ENCODE measurements at places on chromosomes 12 and 14. TPM values are rescaled to one million over a fixed set of nuclear protein-coding genes. Genes with fewer than 3 reads are reported as not detected.
A peak's percentile ranks its signal among the peaks of the same experiment; 100 is the strongest.

DNA sequence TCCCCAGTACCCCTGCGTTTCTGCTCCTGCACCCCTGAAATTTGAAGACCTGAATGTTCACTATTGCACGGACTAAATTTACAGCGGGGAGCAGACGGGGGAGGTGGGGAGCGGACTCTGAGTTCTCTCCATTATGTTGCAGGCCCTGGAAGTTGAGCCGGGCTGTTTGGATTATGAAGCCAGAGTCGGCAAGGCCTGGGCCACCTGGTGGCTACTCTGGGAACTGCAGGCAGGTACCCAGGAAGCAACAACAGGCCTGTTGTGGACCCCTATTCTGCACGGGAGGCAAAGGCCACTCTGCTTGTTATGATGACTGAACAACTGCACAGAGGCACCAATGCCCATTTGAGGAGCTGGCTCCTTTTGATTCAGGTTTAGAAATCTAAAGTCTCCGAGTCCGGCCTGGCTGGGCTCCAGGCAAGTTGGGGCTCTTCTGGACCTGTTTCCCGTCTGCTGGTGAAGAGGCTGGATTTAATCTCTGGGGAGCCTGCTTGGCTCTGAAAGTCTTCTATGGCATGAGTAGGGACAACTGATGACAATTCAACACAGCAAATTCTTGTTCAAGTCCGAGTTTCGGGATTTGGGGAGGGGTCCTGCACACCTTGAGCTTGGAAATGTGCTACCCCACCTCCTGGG is 34.1 kb upstream of the FAM181A start:
- DNase-seq = peak; percentile 85

- DNase-seq = peak; percentile 13
Measured at GRCh38 chr14:69493791-69494190, 9.3 kb downstream of the PLEKHD1 start.

DNA sequence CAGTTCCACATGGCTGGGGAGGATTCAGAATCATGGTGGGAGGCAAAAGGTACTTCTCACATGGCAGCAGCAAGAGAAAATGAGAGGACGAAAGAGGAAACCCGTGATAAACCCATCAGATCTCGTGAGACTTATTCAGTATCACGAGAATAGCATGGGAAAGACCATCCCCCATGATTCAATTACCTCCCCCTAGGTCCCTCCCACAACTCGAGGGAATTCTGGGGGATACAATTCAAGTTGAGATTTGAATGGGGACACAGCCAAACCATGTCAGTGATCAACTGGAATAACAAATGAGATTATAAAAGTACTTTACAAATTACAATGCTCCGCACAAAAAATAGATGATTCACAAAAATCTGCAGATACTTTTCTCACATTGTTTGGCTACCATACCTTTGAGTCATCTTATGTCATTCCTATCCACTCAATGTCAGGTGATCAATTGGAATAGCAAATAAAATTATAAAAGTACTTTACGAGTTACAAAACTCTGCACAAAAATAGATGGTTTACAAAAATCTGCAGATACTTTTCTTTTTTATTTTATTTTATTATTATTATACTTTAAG is 338.9 kb downstream of the C12orf50 start:
- no peak for DNase-seq

- no peak for DNase-seq
Measured at GRCh38 chr12:12976366-12976765, 23.7 kb downstream of the HEBP1 start.

DNA sequence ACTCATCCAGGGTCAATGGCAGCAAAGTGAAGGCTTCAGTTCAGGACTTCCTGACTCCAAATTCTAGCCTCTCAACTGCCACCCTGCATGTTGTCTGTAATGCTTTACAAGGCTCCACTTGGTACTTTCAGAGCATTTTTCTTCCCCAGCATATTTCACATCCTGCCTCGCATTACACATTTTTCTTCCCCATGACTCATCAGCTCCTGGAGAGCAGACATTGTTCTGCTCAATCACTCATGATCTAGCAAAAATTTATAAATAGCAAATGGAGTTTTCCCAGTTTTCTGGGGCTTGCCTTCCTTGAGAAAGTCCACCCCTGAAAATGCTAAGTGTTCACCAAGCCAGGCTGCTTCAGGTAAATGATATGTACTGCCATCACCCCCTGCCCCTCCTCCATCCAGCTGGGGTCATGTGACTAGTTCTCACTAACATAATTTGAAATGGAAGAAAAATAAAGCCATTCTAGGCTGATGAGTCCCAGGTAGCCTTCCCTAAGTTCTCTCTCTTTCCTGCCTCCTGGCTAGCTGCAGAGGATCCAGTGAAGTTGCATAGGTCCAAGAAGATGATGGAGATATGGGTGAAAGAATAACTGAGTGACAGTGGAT is 69.4 kb downstream of the ARMH4 start:
- DNase-seq = no peak

KRT3 gene
- total RNA-seq = not detected

DNA sequence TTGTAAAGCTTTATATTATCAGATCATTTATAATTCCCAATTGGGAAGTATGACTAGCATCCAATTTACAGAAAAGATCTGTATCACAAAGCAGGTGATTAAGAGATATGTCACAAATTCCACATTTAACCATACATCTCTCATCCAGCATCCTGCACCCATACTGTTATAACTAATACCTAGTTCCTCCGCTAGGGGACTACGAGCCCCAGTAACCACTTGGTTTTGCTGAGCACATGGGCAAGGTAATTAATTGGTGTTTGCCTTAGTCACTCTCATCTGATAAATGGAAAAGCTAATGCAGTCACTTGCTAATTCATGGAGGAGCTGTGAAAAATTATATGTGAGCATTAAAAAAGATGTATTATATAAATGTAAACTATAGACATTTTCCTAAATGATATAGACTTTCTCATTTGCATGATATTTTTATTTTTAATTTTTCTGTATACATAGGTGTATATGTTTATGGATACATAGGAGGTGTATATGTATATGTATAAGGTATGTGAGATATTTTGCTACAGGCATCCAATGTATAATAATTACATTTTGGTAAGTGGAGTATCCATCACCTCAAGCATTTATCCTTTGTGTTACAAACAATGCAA is 1031.8 kb downstream of the GALC start:
- DNase-seq = no peak

DNA sequence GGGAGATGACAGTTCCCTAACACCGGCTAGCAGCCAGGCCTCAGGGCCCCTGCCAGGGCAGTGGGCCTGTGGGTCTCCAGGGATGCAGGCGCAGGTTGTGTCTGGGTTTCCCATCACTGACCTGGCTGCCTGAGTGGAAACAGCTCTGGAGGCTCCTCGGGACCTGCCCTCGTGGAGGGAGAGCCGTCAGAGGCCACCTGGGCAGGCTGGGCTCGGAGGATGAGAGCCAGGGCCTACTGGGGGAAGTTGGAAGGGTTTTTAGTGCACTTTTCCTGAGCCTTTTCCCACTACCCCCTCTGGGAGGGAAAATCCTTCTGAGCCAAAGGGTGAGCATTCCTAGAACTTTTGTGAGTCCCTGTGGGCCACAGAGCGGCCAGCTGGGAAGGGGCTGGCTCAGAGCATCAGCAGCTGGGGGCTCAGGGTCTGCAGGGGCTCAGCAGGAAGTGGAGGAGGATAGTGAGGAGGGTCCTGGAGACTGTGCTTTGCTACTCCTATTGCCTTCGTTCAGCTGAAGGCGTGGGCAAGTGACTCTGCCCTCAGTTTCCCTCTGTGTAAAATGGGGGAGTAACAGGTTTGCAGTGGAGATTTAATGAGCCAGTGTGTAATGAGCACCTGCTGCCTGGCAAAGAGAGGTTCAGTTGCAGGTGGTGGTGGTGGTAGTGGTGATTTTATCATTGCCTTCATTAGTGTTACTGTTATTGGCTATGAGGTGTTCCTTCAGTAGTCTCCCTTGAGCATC is 1.8 kb downstream of the SH2B3 start:
- DNase-seq = peak; percentile 63

KRT74 gene
- not detected for total RNA-seq

DNA sequence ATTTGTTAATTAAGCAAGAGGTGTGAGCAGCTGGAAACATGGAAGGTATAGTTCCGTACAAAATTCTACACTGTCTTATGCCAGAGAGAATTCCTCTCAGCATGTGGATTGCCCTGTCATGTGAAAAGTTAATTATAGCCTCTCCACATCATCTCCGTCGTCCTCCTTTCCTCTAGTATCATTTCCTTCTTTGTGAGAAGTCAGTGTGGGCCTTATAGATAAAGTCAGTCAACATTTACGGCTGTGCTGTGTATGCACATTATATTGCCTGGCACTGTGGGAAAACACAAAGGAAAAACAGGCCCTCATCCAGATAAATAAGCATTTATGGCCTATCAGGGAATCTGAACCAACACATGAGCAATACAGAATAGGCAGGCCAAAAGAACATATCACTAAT is 236.6 kb downstream of the SEC23A start:
- no peak for DNase-seq

DNA sequence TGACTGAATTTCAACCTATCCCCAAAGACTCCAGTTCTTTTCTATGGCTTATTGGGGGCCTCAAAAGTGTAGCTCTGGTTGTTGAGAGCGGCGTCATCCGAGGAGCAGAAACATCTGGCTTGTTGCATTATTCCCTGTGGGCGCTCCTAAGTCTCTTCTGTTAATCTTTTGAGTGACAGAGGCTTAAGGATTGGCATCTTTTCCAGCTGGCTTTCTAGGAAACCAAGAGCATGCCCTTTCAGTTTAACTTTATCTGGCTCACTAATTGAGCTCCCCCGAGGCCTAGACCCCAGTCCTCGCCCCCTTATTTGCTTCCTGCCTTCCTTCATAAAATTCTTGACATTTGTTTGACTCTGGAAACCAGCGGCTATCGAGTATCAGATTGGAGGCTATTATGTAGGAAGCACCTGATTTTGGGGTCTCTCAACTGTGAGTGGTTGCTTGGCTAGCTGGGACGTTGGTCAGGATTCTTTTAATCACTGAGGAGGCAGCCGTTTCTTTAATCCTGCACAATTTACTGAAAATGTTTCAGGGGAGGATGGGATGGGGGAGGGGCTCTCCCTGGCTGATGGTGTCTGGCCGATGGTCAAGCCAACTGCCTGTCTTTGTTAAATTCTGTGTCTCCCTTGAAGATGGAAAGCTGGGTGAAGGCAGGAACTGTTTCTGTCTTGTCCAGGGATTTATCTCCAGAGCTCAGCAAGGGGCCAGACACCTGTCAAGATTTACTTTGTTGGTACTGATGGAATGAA is 3.1 kb downstream of the SMOC1 start:
- no peak for DNase-seq

GRCh38 chr14:85587151-85587711 is 57.3 kb downstream of the FLRT2 start:
- no peak for DNase-seq

DNA sequence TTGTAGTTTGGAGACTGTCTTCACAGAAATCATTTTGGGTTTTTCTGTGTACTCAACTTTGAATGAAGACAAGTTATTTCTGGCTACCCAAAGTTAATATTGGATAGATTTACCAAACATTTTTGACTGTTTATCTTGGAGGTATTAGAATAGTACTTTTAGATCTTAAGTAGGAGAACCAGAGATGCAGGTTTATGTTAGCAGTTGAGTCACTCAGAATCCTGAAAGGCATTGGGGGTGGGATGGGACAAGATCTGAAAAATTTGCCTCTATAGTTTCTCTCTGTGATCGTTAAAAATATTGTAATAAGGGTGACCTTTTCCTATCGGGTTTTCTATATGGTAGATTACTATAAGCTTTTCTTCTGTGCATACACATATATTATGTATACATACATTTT is 112.3 kb downstream of the TTC6 start:
- DNase-seq = no peak

DNA sequence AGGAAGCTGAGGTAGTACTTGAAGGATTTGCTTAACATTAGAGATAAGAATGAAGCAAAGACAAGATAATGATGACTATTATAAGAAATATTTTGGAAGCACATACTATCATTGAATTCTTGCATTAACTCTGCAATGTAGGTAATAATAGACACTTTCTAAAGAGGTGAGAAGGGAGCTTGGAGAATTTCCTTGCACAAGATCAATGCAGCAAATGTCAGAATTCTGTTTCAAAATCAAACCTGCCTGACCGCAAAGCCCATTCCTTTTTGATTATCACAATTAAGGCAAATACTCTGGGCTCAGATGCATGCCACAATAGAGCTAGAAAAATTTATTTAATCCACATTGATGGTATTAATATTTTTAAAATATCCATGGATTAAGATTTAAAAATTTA is 50.4 kb upstream of the RIC8B start:
- no peak for DNase-seq

DNA sequence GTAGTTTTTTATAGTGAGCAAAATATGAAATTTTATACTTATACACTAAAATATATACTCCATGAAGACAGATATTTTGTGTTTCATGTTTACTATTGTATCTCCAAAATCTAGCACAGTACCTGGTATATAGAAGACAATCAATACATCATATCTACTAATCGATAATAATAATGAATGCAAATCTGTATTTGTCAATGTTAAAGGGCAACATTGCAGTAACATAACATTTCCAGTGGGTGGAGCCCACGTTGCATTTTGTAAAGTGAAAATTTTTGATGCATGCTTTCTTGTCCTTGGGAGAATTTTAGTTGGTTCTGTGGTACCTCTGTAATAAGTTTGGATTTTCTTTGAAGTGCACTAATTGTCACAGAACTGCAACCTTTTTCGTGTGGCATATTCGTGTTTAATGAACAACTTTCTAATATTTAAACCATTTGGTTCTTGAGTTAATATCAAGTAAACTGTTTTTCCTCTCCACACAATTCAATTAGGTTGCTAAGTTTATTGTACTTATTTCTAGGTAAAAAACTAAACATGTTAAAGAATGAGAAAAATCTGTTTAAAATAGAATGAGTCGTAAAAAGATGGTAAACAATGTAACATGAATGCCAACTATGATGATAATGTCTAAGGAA is 47.4 kb downstream of the AVPR1A start:
- no peak for DNase-seq

- no peak for DNase-seq
Measured at GRCh38 chr12:116977465-116978380, 67.0 kb downstream of the FBXW8 start.

DNA sequence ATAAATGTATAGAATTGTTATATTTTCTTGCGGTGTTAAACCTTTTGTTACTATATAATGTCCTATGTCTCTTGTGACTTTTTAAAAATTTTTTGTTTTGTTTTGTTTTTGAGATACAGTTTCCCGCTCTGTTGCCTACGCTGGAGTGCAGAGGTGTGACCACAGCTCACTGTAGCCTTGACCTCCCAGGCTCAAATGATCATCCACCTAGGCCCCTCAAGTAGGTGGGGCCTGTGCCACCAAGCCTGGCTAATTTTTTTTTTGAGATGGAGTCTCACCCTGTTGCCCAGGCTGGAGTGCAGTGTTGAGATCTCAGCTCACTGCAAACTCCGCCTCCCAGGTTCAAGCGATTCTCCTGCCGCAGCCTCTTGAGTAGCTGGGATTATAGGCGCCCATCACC is 26.5 kb upstream of the RCOR1 start:
- no peak for DNase-seq
